ENCODE measurements at places on chromosomes 5 and 9.

DNA sequence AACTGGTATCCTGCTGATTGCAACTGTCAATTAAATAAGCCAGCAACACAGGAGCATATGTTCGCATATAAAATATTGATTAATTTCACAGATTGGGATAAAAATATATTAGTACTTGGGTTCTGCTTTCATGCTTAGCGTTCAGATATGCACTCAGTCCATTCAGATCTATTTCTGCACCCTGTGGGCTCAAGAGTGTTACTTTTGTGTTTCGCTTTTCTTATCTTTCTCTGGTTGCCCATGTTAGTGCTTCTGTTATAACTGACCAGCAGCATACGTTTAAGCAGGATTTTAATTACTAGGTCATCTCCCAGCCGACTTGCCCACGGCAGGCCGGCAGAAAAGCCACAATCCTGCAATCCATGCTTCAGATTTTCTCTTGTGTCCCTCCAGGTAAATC lies 289.1 kb downstream of the EBF1 start:
- no peak for DNase-seq

DNA sequence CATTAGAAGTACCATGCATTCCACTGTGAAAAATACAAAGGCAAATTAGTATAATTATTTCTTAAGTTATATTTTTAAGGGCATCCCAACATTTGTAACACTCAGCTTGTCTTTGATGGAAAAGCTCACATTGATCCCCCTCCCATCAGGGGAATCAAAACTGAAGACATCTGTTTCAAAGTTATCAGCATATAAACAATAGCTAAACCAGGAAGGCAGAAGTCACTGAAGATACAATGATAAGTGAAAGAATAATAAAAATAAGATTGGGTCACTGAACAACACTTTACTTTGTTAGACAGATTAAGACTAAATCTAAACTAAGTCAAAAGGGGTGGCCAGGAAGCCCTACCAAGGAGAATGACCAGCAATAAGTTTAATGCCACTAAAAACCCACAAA lies 801.9 kb upstream of the ACO1 start:
- DNase-seq, result no peak

GRCh38 chr5:89452081-89452480 lies 569.1 kb upstream of the MEF2C start:
- no peak for DNase-seq

DNA sequence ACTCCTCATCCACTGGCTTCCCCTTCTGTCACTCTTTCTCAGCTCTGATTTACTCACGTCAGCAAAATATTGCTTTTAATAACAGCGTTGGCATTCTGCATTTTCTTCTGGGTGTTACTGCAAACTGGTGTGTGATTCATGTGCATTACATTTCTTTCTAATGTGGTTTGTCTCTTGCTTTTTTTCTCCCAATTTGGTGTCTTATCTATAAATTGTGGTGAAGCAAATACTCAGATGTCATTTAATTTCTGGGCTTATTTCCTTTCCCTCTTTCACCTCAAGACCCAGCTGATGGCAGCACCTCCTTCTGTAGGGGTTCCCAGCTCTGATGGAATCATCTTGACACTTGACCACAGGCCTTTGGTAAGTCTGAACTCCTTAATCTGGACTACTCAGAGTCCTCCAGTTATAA lies 180.7 kb upstream of the ZNF618 start:
- DNase-seq, result no peak

GRCh38 chr5:140868721-140869554 lies at the start of gene PCDHA11:
TSS of gene PCDHA11 (plus strand) at chr5:140868957. CDS start at chr5:140869104, 147 bp downstream.
- DNase-seq, result no peak

DNA sequence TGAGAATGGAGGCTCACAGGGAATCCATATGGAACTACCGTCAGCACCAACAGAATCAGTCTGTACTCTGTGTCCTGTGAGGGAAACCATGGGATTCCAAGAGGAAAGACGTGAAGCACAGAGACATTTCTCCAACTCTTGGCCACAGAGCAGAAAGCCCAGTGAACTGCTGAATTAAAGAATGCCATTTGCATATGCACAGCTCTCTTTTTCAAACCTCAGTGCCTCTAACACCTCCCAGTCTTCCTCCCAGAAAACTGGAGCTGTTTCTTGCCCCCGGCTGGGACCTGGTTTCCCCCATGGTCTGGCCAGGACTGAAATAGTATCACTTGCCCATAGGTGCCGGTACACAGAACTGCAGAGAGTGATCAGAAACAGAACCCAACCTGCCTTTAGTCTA lies 69.6 kb upstream of the FER start:
- DNase-seq, result no peak

DNA sequence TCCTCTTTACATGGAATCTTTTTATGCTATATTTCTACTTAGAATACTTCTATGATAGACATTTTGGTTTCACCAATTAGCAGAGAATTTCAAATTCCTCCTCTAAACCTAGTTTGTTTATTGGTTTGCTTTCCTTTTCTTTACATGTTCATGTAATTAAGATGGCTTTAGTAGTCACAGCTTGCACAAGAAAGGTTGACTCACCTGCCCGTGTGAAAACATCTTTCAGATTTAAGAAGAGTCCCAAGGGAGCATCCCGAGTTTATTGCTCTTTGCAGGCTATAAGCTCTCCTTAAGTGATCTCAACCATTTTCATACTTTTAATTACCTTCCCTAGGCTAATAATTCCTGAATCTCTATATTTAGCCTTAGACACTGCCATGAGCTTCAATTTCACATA lies 28.9 kb downstream of the TYRP1 start:
- DNase-seq, result no peak

- no peak for DNase-seq
Measured at GRCh38 chr5:79202076-79202475, 33.9 kb upstream of the JMY start.

DNA sequence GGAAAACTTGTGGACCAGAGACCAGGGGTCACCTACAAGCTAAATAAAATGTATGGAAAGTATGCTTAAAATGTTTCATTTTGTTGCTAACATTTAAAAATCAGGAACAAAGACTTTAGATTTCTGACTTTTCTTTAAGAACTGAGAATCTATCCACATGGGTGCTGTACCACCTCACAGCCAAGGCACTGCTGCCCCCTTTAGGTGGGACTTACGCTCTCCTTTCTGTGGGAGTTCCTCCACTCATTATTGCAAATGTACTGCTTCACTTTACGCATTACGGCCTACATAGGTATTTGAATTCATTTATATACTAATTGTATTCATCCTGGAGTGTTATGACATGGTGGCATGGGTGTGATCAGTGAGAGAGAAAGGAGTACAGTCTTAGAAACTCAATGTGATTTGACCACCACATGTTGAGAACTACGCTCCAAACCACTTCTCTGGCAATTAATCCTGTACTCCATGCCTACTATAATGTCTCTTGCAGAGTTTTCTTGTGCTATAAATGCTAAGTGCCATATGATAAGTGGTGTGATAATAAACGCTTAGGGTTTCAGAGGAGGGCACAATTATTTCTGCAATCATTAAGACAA lies 24.7 kb upstream of the CETN3 start:
- DNase-seq, result no peak

GRCh38 chr5:86999951-87000350 lies 267.7 kb upstream of the RASA1 start:
- no peak for DNase-seq

GRCh38 chr5:891837-892393 lies 686 bp downstream of the BRD9 start:
- no peak for DNase-seq

DNA sequence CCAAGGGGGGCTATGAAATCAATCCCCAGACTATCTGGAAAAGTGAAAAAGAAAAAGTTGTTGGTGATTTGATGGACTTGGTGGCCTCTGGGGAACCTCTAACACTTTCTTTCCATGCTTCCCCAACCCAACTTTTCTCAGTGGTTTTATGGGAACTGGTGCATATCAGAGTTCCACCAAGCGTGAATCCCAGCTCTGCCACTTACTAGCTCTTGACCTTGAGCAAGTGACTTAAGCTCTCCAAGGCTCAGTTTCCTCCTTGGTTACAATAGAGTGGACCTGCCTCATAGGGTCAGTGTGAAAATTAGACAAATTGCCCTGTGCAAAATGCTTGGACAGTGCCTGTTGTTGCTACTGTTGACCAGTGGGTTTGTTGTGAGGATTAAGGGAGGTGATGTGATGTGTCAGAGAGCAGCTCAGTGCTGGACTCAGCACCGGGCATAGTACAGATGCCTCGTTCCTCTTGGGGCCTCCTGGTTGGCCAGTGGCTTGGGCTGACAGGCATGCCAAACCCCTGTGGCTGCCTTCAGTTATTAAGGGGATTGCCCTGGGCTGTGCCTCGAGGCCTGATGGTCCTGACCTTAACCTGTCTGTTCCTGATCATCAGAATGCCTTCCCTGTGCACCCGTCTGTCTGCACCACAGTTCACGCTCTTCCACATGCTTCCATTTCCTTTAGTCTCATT lies 49.3 kb downstream of the COL15A1 start:
- DNase-seq, result no peak

GRCh38 chr9:89313842-89314241 lies 2.8 kb downstream of the CKS2 start:
- DNase-seq, result no peak

- DNase-seq, result no peak
Measured at GRCh38 chr5:36200513-36200912, 41.2 kb downstream of the NADK2 start.

DNA sequence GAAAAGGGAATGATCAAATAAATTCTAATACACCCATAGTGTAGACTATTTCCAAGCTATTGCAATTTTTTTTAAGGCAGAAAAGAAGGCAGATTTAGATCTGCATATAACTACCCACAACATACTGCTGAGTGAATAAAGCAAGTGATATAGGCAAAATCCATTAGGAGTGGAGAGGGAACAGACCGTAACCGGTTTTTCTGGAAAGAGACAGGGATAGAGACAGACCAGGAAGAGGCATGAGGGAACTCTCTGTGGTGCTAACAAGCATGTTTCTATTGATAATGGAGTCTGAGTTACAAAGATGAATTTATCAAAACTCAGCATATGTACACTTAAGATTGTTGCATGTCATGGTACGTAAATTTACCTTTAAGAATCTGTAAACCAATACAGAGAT lies 14.5 kb downstream of the ZDHHC21 start:
- no peak for DNase-seq

GRCh38 chr9:112366591-112366990 lies 13.3 kb upstream of the HSDL2 start:
- DNase-seq, result no peak

- no peak for DNase-seq
Measured at GRCh38 chr5:116554764-116555163, 19.9 kb downstream of the SEMA6A start.

DNA sequence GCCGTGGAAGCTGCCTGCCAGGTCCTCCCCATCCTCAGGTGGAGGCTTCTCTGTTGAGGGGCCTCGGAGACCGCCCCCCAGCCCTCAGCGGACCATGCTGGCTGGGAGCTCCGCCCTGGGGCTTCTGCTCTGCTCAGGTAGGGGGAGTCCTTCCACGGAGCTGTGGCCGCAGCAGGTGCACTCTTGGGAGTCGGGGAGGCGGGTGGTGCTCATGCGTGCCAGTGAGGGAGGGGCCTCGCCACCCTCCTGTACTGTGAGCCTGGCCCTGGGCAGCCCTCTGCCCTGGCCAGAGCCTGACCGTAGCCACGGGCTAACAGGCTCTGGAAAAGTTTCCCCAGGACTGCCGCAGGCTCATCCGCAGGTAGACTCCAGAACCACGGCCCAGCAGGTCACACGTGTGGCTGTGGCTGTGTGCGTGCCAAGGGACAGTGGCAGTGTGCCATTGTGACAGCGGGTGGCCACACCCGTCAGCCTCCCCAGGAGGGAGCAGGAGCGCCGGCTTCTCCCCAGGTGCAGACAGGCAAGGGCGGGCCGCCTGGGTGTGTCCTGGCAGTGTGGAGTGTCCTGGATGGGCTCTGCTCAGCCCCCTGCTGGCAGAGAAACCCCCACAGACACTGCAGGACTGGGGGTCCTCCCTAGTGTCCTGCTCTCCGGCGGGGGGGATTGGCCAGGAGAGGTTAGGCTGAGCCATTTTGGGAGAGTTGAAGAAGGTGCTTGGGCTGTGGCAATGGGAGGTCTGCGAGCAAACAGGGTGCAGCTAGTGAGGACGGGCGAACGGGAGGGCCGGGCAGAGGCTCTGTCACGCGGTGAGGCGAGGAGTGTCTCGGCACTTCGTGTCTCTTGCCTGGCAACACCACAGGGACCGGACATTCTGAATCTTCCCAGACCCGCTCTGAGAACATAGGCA lies 29.5 kb downstream of the TPPP start:
- no peak for DNase-seq

GRCh38 chr5:55820488-55820887 lies 30.7 kb upstream of the IL31RA start:
- DNase-seq, result no peak

GRCh38 chr5:505951-506525 lies 18.2 kb downstream of the SLC9A3 start:
- DNase-seq, result no peak

DNA sequence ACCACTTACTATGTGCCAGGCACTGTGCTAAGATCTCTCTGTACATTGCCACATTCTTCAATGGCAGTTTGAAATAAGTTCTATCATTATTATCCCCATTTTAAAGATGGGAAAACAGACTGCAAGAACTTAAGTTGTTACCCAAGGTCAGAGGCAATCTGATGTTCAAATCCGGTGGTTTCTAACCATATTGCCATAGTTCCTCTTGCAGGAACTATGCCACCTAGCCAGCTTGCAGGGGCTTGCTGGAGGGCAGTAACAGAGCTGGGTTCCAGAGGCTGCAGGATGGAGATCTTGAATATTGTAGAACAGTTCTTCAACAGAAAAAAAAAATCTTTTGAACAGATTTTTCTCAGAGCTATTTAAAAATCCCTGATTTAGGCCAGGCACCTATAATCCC lies 71.8 kb upstream of the TNFAIP8 start:
- no peak for DNase-seq

GRCh38 chr5:7872517-7873130 lies 3.7 kb downstream of the MTRR start:
- no peak for DNase-seq

DNA sequence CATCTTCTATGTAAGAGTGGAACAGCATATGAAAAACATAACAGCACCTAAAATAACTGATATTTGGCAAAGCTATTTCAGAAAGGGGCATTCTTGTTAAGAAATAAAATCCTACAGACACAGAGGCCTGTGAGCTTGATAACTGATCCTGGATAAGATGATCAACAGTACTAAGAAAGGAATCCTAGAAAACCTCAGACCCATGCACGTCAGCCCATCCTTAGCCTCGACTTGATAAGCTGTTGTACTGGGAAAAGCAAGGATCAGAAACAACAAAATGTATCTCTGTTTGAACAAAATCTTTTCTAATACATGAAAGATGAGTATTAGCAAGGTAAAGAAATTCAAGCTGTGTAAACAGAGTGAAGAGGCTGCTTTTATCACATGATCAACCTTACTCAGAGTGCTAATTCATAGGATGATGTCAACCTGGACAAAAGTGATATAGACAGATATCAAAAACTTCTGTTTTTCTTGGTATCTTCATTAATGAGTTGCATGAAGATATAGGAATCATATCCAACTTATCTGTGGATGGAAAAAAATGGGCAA lies 15.2 kb downstream of the LIFR start:
- DNase-seq, result no peak

DNA sequence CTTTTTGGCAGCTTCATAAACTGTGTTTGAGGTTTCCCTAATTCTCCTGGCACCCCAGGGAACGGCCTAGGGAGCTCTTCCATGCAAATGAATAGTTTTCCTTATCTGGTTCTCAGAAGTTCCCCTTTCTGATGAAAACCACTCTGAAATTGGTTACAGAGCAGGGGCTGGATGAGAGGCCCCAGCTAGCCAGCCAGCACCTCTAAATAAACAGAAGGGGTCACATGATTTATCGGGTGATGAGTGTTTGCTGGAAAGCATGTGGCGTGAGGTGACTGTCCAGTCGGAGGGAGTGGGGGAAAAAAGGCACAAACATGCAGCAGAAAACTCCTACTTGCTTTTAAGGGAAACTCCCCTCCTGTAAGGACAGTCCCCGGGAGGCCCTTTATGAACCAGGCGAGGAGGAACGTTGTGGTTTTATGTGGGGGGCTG lies 261.2 kb upstream of the ANKRD55 start:
- DNase-seq, result no peak

All from Panc1 (cell line).